Activated naive CD4-positive, alpha-beta T cell treated with anti-CD3 and anti-CD28 coated beads for 36 hours (primary cell): ENCODE measurements at places on chromosomes 1 and 21. TPM values are rescaled to one million over a fixed set of nuclear protein-coding genes. Genes with fewer than 3 reads are reported as not detected.

DNA sequence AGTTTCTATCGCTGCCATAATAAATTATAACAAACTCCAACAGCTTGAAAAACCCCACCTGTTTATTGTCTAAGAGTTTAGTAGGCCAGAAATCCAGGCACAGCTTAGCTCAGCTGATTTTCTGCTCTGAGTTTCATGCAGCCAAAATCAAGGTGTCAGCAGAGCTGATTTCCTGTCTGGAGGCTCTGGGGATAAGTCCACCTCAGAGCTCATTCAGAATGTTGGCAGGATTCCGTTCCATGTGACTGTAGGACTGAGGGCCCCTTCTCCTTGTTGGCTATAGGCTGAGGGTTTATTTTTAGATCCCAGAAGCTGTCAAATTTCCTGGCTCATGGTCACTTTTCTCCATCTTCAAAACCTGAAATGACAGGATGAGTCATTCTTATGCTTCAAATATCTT, 91.6 kb upstream of the CHODL start:
- no peak for DNase-seq
- H3K36me3 ChIP-seq, result no peaks in the 10 kb centered on the region
- no peaks in the 10 kb centered on the region for H3K4me1 ChIP-seq
- H3K4me3 ChIP-seq, result no peak overlapping the region
- no peak overlapping the region for H3K27ac ChIP-seq
- no peaks in the 10 kb centered on the region for H3K27me3 ChIP-seq

DNA sequence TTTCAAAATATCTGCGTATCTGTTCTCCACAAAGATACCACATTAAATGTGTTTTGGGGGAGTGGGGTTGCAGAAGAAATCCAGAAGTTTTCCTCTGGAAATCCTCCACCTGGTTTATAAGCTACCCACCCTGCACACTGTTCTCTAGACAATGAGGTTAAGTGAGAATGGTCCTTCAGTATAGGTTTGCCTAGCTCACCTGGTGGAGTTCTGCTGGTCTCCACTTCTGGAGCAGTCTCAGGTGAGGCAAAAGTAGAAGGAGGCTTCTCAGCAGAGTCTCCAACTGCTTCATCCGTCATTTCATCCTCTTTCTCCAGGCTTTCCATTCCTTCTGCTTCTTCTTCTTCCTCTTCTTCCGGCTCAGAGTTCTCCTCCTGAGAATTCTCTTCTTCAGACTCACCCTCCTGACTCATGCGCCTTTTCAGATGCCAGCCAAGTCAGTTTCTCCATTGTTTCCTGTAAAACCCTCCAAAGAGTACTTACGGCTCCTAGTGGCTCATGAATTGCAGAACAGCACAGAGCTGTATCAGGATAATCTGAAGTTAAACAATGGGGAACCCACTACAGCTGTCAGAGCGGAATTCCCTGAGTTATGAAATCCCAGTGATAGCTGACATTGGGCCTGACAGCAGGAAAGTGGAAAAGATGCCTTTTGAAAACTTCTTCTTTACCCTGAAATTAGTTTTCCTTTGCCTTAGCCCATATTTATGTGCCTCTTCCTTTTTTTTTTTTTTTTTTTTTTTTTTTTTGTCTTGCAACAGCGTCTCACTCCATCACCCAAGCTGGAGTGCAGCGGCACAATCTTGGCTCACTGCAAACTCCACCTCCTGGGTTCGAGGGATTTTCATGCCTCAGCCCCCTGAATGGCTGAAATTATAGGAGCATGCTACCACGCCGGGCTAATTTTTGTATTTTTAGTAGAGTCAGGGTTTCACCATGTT, 38.5 kb downstream of the MSTO1 start:
- H3K4me3 ChIP-seq, result no peak overlapping the region
- DNase-seq, result no peak
- no peak overlapping the region for H3K27ac ChIP-seq
- no peaks in the 10 kb centered on the region for H3K36me3 ChIP-seq
- no peaks in the 10 kb centered on the region for H3K27me3 ChIP-seq

- H3K4me3 ChIP-seq, result no peak overlapping the region
- H3K36me3 ChIP-seq, result no peaks in the 10 kb centered on the region
- no peak for DNase-seq
These were observed 36.5 kb upstream of the USH2A start for GRCh38 chr1:216459651-216460207.

- no peak overlapping the region for H3K27ac ChIP-seq
- no peak overlapping the region for H3K4me3 ChIP-seq
- H3K27me3 ChIP-seq, result no peaks in the 10 kb centered on the region
- no peaks in the 10 kb centered on the region for H3K4me1 ChIP-seq
These were observed 89.8 kb downstream of the ACBD6 start for GRCh38 chr1:180412583-180412982.

DNA sequence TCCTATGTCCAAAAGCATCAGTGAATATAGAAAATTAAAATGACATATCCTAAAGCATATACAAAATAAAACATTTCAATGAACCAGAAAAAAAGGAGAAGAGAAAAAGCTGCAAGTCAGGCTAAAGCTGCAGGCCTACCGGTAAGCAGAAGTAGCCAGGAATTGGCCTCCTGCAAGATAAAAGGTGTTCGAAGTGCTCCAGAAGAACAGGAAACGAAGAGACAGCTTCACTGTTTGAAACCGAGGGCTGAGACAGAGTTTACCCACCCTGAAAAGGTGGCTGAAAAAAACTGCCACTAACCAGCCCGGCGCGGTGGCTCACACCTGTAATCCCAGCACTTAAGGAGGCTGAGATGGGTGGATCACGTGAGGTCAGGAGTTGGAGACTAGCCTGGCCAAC, 37.4 kb downstream of the NSL1 start:
- H3K4me3 ChIP-seq, result no peak overlapping the region
- no peak overlapping the region for H3K27ac ChIP-seq
- H3K36me3 ChIP-seq, result peaks cover 4% of the 10 kb centered on the region
- no peaks in the 10 kb centered on the region for H3K27me3 ChIP-seq
- H3K4me1 ChIP-seq, result peaks cover 44% of the 10 kb centered on the region

DNA sequence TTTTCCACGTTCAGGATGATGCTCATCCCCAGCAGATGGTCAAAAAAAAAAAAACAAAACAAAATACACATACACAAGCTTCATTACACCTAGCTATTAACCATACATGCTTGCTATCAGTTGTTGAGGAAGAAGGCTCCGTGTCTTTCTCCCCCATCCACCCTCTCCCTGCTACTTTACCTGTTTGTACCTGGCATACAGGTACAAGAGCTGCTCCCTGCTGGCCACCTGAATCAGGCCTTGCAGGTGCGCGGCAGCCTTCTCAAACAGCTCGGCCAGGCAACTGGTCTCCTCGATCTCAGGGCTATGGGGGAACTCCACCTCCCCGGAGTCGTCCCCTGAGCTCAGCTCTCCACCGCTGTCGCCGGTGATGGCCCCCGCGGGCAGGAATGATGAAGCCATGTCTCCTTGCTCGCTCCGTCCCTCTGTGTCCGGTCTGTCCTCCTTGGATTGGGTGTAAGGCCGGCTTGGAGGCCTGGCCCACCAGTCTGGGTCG, 464 bp downstream of the ACBD6 start:
- H3K27ac ChIP-seq, result peak overlapping the region; percentile 93
- no peaks in the 10 kb centered on the region for H3K27me3 ChIP-seq
- peaks cover 32% of the 10 kb centered on the region for H3K4me1 ChIP-seq
- H3K36me3 ChIP-seq, result peaks cover 6% of the 10 kb centered on the region
- peak; percentile 49 for DNase-seq
- H3K4me3 ChIP-seq, result peak overlapping the region; percentile 98

DNA sequence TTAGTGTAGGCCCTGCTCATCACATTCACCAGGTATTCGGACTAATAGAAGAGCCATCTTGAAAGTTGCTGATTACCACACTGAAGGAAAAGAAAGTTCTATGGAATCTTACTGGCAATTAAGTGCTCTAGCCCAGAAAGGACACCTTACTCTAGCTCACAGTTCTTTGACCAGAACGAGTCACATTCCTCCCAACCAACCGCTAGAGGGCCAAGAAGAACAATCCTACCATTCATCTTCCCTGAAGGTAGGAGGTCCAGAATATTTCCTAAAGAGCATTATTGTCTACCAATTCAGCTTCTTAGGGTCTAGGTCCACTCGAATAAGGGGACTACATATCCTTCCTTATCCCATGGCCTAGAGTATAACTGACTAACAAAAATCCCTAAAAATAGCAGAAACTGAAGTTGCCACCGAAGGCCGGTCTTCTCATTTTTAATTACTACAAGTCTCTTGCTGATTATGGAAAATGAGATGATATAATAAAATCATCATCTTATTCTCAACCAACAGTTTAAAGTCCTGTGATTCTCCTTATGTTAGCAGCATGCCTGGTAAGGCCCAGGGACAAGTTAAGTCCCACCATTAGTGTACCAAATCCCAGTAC, 2.7 kb upstream of the FMO1 start:
- H3K36me3 ChIP-seq, result no peaks in the 10 kb centered on the region
- no peaks in the 10 kb centered on the region for H3K4me1 ChIP-seq
- H3K4me3 ChIP-seq, result no peak overlapping the region
- peaks cover 21% of the 10 kb centered on the region for H3K27me3 ChIP-seq

GRCh38 chr1:234093741-234094140, 189.3 kb downstream of the SLC35F3 start:
- H3K27ac ChIP-seq, result no peak overlapping the region
- no peak overlapping the region for H3K4me3 ChIP-seq
- no peak for DNase-seq
- H3K36me3 ChIP-seq, result no peaks in the 10 kb centered on the region

DNA sequence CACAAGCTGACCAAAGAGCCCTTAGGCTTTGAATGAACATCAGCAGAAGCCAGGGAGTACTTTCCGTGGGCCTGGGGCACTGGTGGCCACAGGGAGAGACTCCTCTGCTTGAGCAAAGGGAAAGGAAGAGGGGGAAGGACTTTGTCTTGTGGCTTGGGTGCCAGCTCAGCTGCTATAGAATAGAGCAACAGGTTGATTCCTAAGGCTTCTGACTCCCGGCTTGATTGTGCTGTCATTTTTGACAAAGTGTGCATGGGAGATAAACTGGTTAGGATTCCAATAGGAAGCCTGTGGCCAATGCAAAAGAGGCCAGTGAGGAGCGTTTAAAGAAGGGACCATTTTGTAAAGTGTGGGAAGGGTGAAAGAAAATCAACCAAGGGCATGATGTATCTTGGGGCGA, 11.9 kb upstream of the SMAP2 start:
- no peak for DNase-seq
- no peak overlapping the region for H3K4me3 ChIP-seq
- no peak overlapping the region for H3K27ac ChIP-seq
- peaks cover 13% of the 10 kb centered on the region for H3K36me3 ChIP-seq

DNA sequence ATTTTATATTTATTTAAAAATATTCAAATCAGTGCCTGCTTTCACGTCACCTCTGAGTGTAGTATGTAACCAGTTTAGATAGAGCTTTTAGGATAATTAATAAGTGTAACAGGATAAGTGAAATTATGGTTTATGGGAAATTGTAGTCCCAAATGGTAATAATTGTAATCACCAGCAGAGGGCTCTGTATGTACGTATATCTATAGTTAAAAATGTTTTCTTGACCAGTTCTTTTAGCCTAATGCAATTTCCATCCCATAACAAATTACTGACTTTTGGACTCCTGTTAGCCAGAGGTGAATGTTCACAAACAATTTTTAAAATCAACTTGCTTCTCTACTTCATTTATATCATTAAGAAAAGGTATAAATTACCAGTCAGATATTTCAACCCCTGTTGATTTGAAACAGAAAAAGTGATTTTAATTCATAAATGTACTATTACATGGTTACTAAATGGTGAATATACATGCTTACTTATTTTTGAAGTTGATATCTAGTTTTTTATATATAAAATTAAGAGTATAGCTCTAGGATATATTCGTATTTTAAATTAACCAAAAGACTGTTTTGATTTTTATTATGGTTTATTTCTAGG, 25.3 kb downstream of the SLC30A7 start:
- H3K36me3 ChIP-seq, result peaks cover 24% of the 10 kb centered on the region
- H3K4me3 ChIP-seq, result no peak overlapping the region
- DNase-seq, result no peak
- H3K4me1 ChIP-seq, result peaks cover 16% of the 10 kb centered on the region

GRCh38 chr1:175804561-175804960, 61.2 kb upstream of the TNR start:
- H3K4me1 ChIP-seq, result no peaks in the 10 kb centered on the region
- H3K4me3 ChIP-seq, result no peak overlapping the region
- DNase-seq, result no peak
- no peaks in the 10 kb centered on the region for H3K36me3 ChIP-seq
- H3K27me3 ChIP-seq, result peaks cover 9% of the 10 kb centered on the region

GRCh38 chr1:30748699-30749401, 8.7 kb downstream of the LAPTM5 start:
- peak; percentile 62 for DNase-seq
- peak overlapping the region; percentile 82 for H3K4me3 ChIP-seq
- H3K27me3 ChIP-seq, result no peaks in the 10 kb centered on the region
- H3K4me1 ChIP-seq, result peaks cover 98% of the 10 kb centered on the region

GRCh38 chr1:179990847-179991246, 36.2 kb downstream of the CEP350 start:
- peaks cover 11% of the 10 kb centered on the region for H3K4me1 ChIP-seq
- H3K4me3 ChIP-seq, result no peak overlapping the region
- DNase-seq, result no peak
- H3K27me3 ChIP-seq, result no peaks in the 10 kb centered on the region
- H3K27ac ChIP-seq, result peak overlapping the region; percentile 68
- peaks cover 11% of the 10 kb centered on the region for H3K36me3 ChIP-seq

- DNase-seq, result no peak
- H3K4me1 ChIP-seq, result no peaks in the 10 kb centered on the region
- H3K36me3 ChIP-seq, result no peaks in the 10 kb centered on the region
- H3K27ac ChIP-seq, result no peak overlapping the region
These were observed 126.3 kb downstream of the ADGRL4 start for GRCh38 chr1:78880223-78880622.

GRCh38 chr1:245197121-245197520, 42.3 kb downstream of the KIF26B start:
- peaks cover 19% of the 10 kb centered on the region for H3K27me3 ChIP-seq
- no peak overlapping the region for H3K4me3 ChIP-seq
- DNase-seq, result no peak
- no peak overlapping the region for H3K27ac ChIP-seq

DNA sequence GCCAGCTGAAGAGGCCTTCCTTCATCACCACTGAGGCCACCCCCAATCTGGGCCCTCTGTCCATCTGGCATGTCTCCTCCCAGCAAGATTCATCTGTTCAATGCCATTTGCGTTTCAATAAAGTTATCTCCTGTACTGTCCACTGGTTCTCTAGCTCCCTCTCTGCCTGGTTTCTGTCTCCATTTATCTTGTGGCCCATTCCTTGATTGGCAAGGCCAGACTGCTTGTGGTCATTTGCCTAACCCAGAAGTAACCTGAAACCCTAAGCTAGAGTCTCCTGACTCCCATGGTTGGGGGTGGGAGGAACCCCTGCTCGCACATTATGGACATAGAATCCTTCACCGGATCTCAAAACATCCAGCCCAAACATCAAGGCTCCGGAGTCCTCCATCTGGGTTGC, 2.1 kb upstream of the IPO9 start:
- H3K36me3 ChIP-seq, result peaks cover 11% of the 10 kb centered on the region
- no peak for DNase-seq
- no peak overlapping the region for H3K27ac ChIP-seq
- H3K4me1 ChIP-seq, result peaks cover 29% of the 10 kb centered on the region
- H3K27me3 ChIP-seq, result no peaks in the 10 kb centered on the region
- no peak overlapping the region for H3K4me3 ChIP-seq

- DNase-seq, result no peak
- H3K36me3 ChIP-seq, result no peaks in the 10 kb centered on the region
- no peak overlapping the region for H3K4me3 ChIP-seq
- peaks cover 33% of the 10 kb centered on the region for H3K4me1 ChIP-seq
- H3K27me3 ChIP-seq, result no peaks in the 10 kb centered on the region
These were observed 97.6 kb downstream of the PPIAL4G start for GRCh38 chr1:148385371-148386030.

The CCDC181 gene
- not detected for total RNA-seq

The FHL3 gene
- total RNA-seq, result 12.1 TPM

The PLEKHN1 gene
- total RNA-seq, result 0.69 TPM

The NID1 gene
- not detected for total RNA-seq

The TPRG1L gene
- total RNA-seq, result 6.8 TPM

The HSD11B1 gene
- 6.7 TPM for total RNA-seq

The AMIGO1 gene
- total RNA-seq, result 1.7 TPM

The C1orf185 gene
- not detected for total RNA-seq
